GM12865 (cell line): ENCODE measurements at places on chromosomes 1 and 21.
A peak's percentile ranks its signal among the peaks of the same experiment; 100 is the strongest.

- DNase-seq, result no peak
These were observed 183.6 kb upstream of the RUNX1 start for GRCh38 chr21:35232545-35233176.

DNA sequence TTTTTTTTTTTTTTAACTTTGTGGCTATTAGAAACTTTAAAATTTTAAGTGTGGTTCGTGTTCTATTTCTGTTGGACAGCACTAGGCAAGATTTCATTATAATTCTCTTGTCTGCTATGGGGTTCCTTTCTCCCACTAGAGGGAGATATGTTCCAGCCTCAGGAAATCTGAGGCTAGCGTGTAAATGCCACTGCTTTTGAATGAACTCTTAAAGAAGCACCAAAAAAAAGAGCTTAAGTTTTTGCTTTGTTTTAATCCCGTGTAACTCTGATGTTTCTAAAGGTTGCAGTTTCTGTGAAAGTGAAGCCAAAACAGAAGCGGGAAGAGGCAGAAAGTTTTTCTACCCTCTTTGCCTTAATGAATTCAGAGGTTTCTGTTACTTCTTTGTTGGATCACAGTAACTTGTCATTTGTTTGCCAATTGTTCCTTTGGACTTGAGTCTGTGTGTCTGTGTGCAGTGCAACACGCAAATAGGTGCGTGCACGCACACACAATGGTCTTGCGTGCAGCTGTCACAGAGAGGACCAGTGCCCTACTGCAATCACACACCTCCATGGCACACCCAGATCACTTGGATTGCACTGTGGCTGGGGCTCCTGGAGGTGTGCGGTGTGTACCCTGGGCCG, 32.3 kb downstream of the HHAT start:
- peak; percentile 45 for DNase-seq

- DNase-seq, result no peak
These were observed 43.9 kb downstream of the COQ8A start for GRCh38 chr1:226983992-226984364.

DNA sequence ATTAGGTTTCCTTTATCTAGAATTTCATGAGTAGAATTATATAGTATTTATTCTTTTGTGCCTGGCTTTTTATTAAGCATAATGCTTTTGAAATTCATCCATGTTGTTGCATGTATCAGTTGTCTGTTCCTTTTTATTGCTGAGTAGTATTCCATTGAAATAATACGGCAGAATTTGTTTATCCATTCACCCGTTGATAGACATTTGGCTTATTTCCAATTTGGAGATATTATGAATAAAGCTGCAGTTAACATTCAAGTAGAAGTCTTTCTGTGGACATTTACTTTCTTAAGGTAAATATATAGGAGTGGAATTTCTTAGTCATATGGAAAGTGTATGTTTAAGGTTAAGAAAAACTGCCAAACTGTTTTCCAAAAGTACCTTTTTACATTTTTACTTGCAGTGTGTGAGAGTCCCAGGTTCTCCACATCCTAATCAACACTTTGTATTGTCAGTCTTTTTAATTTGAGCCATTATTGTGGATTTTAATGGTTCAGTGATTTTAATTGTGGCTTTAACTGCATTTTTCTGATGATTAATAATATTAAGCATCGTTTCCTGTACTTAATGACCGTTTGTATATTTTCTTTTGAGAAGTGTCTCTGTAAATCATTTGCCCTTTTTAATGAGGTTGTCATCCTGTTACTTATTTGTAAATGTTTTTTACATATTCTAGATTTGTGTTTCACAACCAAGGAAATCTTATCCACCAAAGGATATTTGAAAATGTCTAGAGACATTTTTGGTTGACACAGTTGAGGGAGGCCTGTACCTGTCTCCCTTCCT, 22.7 kb downstream of the KCTD3 start:
- DNase-seq, result no peak

- DNase-seq, result no peak
These were observed 213.1 kb downstream of the PCP4 start for GRCh38 chr21:40080385-40080784.

DNA sequence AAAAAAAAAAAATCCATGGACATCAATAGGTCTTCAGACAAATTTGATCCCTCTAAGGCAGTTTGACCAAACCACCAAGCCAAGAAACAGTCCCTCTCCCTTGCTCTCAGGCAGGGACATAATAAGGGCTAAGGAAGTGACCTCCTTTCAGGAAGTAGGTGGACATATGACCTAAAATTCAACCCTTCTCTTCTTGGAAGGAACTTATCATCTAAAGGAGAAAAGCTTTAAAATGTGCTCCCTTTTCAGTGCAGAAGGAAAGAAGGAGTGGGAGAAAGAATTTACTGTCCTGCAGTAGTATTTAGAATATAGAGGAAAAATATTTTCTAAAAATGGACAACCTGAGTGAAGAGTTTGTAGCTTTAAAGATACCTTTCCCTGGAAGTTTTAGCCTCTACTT, 118.1 kb downstream of the DTL start:
- no peak for DNase-seq

GRCh38 chr1:34792868-34793727, at the start of gene GJA4:
GJA4 (plus strand) TSS chr1:34792999; CDS start chr1:34794214, 1,215 bp downstream.
- no peak for DNase-seq

DNA sequence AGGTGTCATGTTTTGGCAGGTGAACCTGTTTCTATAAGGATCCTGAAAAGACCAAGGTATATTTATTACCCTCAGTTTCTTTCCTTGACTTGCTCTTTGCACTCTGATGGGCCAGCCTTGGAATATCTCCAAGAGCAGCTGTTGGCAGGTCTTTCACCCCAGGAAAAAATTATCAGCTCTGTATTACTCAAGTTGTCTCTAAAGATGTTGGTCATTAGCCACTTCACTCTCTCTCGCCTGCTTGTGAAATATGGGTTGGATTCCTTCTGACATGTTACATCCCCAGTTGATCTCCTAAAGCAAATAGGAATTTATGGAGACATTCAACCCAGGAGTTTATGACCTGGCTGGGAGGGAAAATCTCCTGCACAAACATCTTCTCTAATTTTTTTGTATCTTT, 85.9 kb downstream of the KCNJ15 start:
- DNase-seq, result no peak

GRCh38 chr1:78745111-78745510, 95.5 kb downstream of the IFI44 start:
- no peak for DNase-seq

- DNase-seq, result peak; percentile 80
These were observed 13.2 kb upstream of the CELA3B start for GRCh38 chr1:21963477-21964217.

GRCh38 chr1:230286890-230287269, 139.3 kb downstream of the PGBD5 start:
- DNase-seq, result no peak
